Keratinocyte (primary cell): ENCODE measurements at places on chromosomes 1 and 21. TPM values are rescaled to one million over a fixed set of nuclear protein-coding genes. Genes with fewer than 3 reads are reported as not detected.

- DNase-seq: no peak
Measured at GRCh38 chr1:47436979-47437446, 831 bp upstream of the FOXD2 start.

DNA sequence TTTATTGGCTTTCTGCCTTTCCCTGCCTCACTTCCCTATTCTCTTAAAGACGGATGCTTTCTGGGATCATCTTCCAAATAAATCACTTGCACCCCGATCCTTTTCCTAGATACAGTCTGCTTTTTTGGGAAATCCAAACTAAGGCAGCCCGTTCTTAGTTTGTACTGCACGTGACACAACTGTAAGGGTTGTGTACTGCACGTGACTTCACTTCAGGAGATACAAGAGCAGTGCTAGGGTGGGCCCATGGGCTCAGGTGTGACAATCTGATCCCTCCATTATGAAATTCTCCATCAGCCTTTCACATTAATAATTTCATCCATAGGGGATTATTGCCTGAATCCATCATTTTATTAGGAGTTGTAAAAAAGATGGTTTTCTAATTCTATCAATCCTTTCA lies 33.8 kb upstream of the SPOCD1 start:
- DNase-seq: no peak

The PRKAA2 gene
- polyA plus RNA-seq: 0.08 to 0.21 TPM (median 0.21 TPM) in 3 replicates

The ANKRD35 gene
- polyA plus RNA-seq: 0.08 to 1.3 TPM (median 0.46 TPM) in 3 replicates

GRCh38 chr21:35697321-35697808 lies 363.0 kb downstream of the SETD4 start:
- DNase-seq: no peak

DNA sequence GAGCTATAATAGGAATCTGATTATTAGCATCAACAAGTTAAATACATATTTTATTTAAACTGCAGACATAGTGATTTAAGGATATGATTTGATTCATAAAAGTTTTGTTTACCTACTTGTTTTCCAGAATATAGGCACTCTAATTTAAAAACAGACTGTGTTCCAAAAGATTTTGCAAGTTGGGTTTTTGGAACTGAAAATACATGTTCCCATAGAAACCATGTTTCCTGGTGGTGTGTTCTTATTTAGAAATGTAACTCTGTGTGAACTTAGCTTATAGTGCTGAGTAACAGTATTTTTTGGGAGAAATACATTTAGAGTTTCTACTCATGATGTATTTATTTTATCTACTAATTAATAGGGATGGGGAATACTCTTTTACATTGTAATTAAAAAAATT lies 21.8 kb downstream of the USP25 start:
- no peak for DNase-seq

DNA sequence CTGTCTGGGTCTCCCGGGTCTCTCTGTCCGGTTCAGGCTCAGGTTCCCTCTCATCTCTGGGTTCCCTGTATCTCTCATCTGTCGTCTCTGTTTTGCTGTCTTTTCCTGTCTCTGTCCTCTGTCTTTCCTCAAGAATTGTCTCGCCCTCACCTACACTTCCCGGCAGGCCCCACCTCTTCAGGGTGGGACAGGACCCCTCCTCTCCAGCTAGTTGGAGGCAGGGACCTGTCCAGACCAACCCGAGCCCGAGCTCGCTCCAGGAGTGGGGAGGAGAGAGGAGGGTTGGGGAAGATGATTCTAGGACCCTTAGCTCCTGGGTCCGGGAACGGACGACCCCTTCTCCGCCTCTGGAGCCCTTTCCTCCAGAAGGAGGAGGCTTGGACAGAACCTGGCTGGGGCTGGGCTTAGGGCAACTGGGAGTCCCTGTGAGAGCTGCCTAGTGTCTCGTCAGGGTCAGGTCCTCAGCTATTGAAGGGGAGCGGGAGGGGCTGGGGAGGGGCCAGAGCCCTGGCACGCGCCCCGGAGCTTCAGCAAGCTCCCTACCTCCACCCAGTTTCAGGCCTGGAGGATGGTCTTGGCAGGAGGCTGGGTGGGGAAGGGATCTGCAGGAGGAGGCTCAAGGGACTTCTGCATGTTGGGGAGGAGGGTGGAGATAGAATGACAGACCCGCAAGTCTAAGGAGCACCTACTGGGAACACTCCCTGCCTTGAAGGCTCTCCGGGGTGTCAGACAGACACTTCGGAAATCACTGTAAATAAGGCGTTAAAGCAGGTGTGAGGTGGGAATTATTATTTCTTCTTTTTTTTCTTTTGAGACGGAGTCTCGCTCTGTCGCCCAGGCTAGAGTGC lies 26.3 kb upstream of the EPB41 start:
- DNase-seq: no peak
